ENCODE measurements at places on chromosomes 13 and 19.

GRCh38 chr13:95474992-95475391, 77.5 kb upstream of the CLDN10 start:
- H3K4me3 ChIP-seq = no peak overlapping the region
- no peak overlapping the region for H3K27ac ChIP-seq
- no peak for DNase-seq
- H3K27me3 ChIP-seq = peaks cover 29% of the 10 kb centered on the region
- no peaks in the 10 kb centered on the region for H3K36me3 ChIP-seq

DNA sequence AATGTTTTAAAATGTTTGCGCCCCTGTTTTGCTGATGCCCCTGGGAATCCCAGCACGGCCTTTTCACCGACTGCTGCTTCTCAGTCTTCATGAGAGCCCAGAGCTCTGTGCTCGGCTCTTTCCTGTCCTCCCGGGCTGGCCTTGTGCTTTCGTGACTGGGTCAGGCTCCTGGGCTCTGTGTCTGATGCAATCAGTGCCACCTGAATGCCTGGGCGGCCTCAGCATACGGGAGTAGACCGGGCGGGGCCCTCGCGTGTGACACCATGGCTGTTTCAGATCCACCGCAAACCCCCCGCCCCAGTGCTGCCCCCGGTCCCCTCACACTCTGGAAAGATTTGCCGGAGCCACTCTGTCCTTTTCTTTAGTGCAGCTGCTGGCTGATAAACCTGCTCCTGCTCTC, 21.4 kb downstream of the PABPC3 start:
- H3K4me3 ChIP-seq = no peak overlapping the region
- H3K27me3 ChIP-seq = peaks cover 20% of the 10 kb centered on the region
- no peak overlapping the region for H3K27ac ChIP-seq
- DNase-seq = no peak
- no peaks in the 10 kb centered on the region for H3K36me3 ChIP-seq

GRCh38 chr13:100280681-100281080, 191.8 kb downstream of the PCCA start:
- H3K36me3 ChIP-seq = peaks cover 25% of the 10 kb centered on the region
- no peak overlapping the region for H3K27ac ChIP-seq
- no peak overlapping the region for H3K4me3 ChIP-seq
- no peak for DNase-seq
- no peaks in the 10 kb centered on the region for H3K27me3 ChIP-seq

GRCh38 chr13:110835721-110836604, 78.9 kb downstream of the ANKRD10 start:
- no peak for DNase-seq
- no peak overlapping the region for H3K27ac ChIP-seq
- no peaks in the 10 kb centered on the region for H3K27me3 ChIP-seq

All from osteocyte (in vitro differentiated cells).